ENCODE measurements at places on chromosomes 2 and 18.

DNA sequence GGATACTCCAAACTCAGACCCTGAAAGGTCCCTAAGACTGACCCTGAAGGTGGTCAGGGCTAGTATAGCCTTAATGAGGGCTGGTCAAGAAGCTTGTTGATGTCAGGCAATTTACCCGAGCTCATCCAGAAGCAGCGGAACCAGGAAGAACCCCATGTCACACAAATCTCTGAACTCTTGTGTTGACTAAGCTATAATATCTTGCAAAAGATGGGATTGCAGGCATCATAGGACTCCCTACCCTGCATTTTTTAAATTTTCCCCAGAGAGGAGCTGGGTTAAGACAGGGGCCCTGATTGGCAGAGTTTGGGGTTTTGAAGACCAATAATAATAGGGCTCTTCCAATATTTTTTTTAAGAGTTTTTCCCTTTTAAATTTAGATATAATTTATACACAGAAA, 2.0 kb upstream of the PLEKHB2 start:
- DNase-seq, result no peak

DNA sequence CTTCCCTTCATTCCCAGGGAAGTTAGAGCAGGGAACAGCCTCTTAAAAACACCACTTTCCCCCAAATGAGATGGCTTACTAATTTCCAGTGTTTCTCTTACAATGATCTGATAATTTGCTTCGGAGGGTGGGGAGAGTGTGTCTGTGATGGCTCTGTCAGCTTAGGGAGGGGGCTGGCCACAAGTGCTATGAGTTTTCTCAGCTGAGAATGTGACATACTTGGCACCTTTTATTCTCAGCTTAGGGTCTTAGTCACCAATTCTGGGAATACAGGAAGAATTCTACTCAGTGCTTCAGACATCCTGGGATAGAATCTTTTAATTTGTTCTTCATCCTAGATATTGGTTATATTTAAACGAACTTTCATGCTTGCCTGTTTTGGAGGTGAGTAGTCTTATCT, 64.4 kb downstream of the AOX1 start:
- no peak for DNase-seq

DNA sequence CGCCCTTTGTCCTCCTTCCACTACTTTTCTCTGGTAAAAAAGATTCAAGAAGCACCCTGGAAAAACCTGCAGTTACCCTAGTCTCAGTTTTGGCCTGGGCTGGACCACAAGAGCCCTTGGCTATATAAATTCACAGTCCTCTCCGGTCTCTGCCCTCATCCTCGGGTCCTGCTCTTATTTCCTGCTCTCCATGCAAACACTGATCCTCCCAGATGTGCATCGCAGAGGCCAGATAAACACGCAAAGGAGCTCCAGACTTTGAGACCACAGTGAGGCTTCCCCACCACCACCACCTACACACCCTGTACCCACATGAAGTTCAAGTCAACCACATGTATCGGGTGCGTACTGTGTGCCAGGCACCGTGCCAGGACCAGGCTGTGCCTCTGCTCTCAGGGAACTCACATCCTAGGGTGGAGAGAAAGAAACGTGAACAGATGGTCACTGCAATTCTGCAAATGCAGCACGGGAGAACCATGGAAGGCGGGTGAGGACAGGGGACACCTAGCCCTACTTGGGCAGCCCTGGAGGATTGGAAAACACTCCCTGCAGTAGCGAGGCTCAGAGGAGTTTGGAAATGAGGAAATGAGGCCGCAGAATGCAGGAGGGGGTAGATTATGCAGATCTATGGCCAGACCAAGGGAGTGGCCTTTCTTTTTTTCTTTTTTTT, 7.4 kb downstream of the CTDSP1 start:
- DNase-seq, result peak; percentile 60

GRCh38 chr18:8615397-8616027, 6.3 kb downstream of the RAB12 start:
- peak; percentile 90 for DNase-seq

GRCh38 chr2:201879996-201880395, 73.7 kb downstream of the CDK15 start:
- no peak for DNase-seq

- no peak for DNase-seq
Observed at GRCh38 chr2:31038385-31038784, 99.9 kb downstream of the GALNT14 start.

- no peak for DNase-seq
Observed at GRCh38 chr2:106789185-106789584, 96.8 kb downstream of the ST6GAL2 start.

DNA sequence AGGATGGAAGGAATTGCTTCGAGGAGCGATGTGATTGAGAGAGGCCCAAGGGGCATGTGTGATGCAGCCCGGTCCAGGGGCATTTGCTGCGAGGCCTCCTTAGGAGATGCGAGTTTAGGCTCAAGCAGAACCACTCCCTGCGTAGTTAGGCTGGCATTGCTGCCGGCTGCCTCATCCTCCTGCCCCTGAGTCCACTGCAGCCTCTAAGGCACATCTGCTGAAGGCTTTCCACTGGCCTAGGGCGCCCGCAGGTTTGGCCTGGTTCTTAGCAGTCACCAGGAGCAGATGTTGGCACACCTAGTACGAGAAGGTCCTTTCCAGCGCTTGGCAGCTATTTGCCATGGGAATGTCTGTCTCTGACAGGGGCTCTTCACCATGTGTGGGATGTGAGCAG, 20.7 kb downstream of the INPP5D start:
- no peak for DNase-seq

GRCh38 chr2:65153515-65153914, 23.6 kb upstream of the RAB1A start:
- DNase-seq, result no peak

DNA sequence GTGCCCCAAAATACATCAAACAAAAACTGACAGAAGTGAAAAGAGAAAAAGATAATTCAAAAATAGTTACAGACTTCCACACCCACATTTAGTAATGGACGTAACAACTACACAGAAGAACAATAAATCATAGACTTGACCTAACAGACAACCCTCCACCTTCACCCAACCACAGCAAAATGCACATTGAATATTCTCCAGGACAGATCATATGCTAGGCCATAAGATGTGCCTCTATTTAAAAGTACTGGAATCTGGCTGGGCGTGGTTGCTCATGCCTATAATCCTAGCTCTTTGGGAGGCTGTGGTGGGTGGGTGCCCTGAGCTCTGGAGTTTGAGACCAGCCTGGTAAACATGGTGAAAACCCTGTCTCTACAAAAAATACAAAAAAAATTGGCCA, 20.0 kb downstream of the SLC66A2 start:
- DNase-seq, result no peak

DNA sequence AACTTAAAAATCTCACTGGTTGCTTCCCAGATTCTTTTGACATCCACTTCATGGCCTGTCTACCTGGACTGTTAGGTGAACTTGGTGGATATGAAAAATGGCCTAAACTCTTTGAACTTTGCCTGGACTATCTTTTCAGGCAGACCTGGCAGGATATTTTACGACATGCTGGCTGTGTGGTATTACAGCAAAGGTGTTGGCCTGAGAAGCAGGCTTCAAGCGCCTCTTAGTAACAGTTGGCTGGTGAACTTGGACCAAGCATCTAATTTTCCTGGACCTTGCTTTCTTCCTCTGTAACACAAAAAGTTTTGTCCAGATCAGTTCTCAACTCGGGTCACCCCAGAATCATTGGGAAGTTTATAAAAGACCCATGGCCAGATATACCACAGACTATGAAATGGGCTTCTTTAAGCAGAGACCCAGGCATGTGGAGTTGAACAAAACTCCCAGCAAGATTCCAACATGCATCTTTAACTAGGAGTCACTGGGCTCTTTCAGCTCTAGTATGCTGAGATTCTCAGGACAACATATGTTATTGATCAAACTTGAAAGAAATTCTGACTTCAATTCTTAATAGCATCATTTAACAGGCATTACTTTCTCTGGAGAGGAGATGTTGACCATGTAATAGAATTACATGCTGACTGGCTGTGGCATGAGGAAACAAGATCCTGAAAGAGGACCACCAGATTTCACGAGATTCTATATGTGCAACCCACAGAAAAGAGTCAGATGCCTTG, 4.4 kb downstream of the LYPD1 start:
- DNase-seq, result no peak

GRCh38 chr2:179569831-179570233, 291.6 kb downstream of the ZNF385B start:
- no peak for DNase-seq

GRCh38 chr18:6607343-6607742, 122.2 kb upstream of the ARHGAP28 start:
- no peak for DNase-seq

- no peak for DNase-seq
Observed at GRCh38 chr2:55498582-55498981, 20.9 kb upstream of the CFAP36 start.

DNA sequence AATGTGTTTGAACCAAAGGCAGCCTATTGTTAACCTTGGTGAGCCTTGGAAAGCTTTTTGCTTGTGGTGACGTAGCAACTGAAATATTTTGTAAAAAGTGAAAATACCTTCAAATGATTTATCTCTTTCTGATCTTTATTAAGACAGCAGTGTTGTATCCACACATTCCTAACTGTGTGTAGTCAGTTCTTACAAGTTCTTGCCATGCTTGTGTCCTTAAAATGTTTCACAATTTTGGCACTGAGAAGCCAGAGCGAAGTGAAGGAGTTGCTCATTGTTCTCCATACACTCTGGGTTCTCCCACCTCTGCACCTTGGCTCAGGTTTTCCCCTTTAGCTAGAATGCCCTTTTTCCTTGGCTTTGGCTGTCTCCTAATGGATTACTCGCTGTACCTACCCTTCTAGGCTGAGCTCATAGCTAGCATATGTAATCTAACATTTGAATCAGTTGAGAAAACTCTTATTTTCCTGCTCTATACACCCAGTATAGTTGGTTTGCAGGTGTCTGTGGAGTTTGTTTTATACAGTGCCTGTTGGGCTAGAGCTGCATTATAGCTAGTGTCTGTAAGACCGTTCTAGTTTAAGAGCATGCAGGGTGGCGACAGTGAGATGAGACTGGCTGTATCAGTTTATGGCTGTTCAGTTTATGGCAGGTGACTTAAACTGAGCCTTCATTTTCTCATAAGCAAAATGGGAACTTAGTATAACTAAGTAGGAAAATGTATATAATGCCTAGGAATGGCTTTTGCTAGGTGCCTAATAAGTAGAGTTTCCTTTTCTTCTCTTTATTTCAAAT, 45.5 kb downstream of the FMNL2 start:
- no peak for DNase-seq

DNA sequence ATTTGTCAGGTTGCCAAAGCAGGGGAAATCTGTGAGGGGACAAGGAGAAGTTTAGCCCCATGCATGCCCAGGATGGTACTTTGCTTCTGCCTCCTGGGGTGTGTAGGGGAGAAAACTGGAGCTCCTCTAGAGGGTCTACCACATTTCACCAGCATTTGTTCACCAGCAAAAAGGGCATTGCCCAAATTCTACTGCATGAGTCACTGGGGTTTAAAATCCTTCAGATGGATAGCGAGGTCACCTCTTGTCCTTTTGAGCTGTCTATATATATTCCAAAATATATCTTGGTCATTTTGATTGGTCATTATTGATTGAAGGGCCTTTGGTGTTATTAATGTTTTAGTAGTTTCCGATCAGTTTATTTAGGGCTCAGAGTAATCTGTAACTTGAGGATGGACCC, 18.7 kb downstream of the FHOD3 start:
- no peak for DNase-seq

GRCh38 chr2:106953236-106953635, 67.3 kb upstream of the ST6GAL2 start:
- DNase-seq, result no peak

- DNase-seq, result no peak
Observed at GRCh38 chr2:216735668-216736067, 40.3 kb upstream of the IGFBP5 start.

DNA sequence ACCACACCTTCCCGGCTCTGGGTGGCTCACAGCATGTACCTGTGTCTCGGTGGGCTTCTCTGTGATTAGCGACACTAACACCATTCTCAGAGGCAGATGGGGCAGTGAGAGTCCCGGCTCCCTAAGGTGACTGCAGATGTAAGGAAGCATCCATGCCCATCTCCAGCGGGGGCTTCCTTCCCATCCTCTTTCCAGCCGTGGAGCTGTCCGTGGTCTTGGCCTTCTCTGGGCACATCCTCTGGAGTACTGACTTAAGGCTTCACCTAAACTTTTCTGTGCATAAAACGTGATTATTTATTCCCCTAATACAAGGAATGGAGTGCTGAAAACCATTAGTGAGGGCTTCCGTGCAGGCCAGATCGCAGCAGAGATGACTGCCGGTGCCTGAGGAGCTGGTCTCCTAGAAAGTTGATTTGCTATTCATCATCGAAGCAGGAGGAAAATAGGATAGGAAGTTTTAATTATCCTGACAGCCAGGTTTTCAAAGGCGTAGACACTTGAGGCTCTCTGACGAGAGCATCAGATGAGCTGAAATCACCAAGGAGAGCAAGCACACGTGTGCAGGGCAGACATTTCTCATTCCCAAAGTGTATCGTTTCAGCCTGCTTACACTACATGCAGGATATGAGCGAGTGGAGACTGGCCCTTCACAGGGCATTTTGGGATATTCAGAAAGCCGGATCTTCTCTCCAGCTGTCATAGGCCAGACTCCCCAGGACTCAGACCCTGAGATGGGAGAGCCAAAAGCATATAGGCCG, 186.1 kb upstream of the SALL3 start:
- DNase-seq, result no peak

- DNase-seq, result no peak
Observed at GRCh38 chr2:145622285-145622684, 1102.4 kb upstream of the ZEB2 start.

DNA sequence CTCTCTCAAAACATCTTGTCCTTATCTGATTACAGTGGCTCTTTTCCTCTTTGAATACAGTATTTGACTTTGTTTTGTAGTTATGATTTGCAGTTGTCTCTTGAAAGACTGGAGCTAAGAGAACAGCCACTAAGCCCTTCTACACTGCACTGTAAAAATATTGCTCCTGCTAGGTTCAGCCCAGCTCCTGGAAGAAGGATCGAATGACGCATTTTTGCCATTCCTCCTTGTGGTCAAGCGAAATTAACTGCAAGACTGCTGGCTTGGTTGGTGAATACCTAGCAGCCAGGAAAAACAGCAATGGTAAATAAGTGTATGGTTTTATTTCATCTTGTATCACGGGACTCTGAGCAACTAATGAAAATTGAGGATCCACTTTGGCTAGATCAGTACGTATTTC, 407.8 kb upstream of the CDH2 start:
- DNase-seq, result peak; percentile 66

GRCh38 chr2:191738667-191739066, 60.7 kb downstream of the NABP1 start:
- no peak for DNase-seq

GRCh38 chr2:231597014-231597611, 4.4 kb downstream of the TEX44 start:
- no peak for DNase-seq

DNA sequence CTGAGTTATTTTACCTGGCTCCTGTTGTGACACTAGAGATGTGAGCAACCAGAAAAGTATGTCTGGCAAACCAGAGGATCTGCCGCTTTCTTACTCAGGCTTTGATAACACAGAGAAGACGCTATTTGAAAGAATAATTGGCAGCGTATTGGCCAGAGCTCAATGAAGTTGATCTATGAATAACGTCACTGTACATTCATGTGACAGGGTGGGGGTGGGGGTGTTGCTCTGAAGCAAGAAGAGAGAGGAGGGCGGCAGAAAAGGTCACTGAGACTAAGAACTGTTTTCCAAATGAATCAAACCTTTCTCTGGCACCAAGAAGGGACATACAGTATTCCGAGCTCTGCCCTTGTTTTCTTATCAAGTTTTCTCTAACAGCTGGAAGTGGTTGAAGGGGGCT, 1.7 kb upstream of the ONECUT2 start:
- no peak for DNase-seq

Measured in HFF-Myc (cell line).